NCI-H2227 treated with DMSO at 0.1 percent for 48 hours (cell line): ENCODE measurements at places on chromosomes 16 and 17.

DNA sequence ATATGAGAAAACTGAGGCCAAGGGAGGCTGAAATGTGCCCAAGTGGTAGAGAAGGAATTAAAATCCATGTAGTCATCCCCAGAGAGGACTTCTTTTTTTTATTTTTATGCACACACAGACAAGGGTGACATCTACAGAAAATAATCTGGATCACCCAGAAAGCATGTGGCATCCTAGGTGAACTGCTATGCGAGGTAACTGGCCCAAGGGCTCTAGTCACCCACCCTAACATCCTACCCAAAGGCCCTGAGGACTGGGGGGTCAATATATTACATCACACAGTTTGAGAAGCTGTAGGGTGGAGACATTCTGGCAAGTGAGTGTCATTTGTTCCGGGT is 23.3 kb downstream of the TEX14 start:
- no peak for DNase-seq

DNA sequence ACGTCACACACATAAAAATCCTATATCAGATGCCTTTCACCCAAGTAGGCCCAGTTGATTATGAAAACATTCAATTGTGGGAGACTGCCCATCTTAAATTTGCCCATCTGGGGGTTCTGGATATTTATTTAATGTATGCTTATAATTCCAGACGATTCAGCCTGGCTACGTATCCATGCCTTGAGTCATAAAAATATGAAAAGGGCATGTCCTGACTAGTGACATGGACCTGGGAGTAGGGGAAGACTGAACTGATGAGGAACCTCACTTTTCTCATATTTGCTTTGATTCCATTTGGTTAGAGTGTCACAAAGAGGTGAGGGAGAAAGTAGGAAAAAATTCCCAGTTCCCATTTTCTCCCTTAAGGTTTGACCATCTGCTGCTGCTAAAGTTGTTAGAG is 122.5 kb upstream of the GNAO1 start:
- no peak for DNase-seq

- DNase-seq = no peak
Measured at GRCh38 chr17:68909066-68909465, 46.1 kb downstream of the ABCA8 start.

DNA sequence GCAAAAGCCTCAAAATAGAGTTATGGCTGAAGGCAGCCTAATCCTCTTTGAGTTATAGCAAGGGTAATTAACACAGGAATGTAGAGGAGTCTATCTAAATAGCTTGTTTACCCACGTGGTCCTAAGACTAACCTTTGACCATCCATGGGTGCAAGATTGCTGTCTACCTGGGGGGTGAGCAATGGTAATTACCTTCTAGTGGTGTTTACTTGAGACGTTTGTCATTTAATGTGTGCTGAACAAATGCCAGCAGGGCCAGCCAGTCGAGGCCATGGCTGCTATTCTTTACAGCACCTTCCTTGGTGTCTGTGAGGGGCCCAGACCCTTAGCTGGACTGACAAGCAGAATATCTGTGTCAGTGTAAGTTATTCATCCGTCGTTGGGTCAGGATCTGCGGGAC is 13.9 kb upstream of the PRPSAP1 start:
- no peak for DNase-seq

GRCh38 chr16:15053904-15054303 is 2.0 kb downstream of the NTAN1 start:
- DNase-seq = no peak

DNA sequence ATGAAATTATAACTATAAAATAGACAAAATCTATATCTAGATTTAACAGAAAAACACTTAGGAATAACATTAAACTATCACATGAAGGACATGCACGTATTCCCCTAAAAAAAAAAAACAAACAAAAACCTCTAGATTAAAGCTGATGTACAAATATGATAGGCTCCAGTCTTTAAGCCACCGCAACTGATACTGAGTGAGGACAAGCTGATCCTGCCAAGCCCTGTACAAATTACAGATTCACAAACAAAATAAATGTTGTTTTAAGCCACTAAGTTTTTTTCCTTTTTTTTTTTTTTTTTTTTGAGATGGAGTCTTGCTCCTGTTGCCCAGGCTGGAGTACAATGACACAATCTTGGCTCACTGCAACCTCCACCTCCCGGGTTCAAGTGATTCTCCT is 35.3 kb downstream of the SMURF2 start:
- DNase-seq = no peak
